Fibroblast of skin of abdomen (primary cell): ENCODE measurements at places on chromosomes 3 and 15.

GRCh38 chr3:78804251-78805037, 963.4 kb downstream of the ROBO1 start:
- DNase-seq = peak; percentile 68

DNA sequence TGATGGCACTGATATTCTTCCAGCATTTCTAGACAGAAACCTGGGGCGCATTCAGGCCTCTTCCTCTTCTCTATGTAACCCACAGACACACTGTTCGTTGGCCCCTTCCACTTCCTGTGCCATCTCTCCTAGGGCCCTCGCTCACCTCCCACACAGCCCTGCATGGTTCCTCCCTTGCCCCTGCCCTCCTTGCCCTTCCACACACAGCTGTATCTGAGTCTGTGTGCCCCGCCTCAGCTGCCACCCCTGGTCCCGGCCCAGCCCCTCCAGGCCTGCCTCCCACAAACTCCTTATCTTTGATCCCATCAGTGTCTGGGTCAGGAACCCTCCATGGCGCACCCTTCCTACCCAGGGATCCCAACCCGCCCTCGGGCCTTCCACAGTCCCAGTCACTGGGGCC, 37.9 kb downstream of the RAB6B start:
- no peak for DNase-seq

DNA sequence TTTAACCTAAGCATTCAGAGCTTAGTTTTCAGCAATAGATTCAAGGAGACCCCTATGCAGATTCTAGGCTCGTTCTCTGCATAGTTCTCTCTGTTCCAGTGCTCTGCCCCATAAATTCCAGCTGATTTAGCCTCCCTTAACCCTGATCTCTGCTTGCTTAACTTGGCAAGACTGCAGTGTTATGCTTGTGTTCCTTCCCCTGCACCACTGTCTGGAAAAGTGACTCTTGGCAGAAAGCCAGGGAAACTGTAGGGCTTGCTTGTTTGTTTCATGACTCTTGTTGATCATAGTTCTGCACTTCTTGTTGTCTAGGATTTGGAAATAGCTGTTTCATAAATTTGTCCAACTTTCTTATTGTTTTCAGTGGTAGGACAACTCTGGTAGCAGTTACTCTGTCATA, 40.1 kb downstream of the ANAPC13 start:
- no peak for DNase-seq

GRCh38 chr3:46702246-46703012, 1.2 kb downstream of the TMIE start:
- no peak for DNase-seq

DNA sequence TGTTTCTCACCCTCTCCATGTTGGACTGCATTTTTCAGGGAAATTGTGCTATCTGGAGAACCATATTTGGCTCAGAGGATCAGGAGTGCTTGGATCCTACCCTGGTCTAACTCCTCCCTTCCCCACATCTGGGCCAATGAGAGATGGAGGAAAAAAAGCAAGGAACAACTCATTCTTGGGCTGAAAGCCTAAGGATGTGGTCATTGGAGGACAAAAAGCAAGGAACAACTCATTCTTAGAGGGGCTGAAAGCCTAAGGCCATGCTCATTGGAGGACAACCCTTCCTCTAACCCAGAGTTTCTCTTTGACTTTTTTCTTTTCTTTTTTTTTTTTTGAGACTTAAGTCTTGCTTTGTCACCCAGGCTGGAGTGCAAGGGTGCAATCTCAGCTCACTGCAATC, 48.6 kb upstream of the CHRNB4 start:
- no peak for DNase-seq
